ENCODE measurements at places on chromosomes 6 and 20.

- H3K36me3 ChIP-seq = no peaks in the 10 kb centered on the region
- peaks cover 3% of the 10 kb centered on the region for H3K4me1 ChIP-seq
- no peak for DNase-seq
- no peak overlapping the region for H3K4me3 ChIP-seq
- H3K27me3 ChIP-seq = peaks cover 36% of the 10 kb centered on the region
Observed at GRCh38 chr20:47982574-47983360, 197.5 kb upstream of the SULF2 start.

- DNase-seq = no peak
- no peak overlapping the region for H3K27ac ChIP-seq
- H3K36me3 ChIP-seq = no peaks in the 10 kb centered on the region
- no peaks in the 10 kb centered on the region for H3K27me3 ChIP-seq
Observed at GRCh38 chr6:29744131-29744530, 20.9 kb downstream of the HLA-F start.

DNA sequence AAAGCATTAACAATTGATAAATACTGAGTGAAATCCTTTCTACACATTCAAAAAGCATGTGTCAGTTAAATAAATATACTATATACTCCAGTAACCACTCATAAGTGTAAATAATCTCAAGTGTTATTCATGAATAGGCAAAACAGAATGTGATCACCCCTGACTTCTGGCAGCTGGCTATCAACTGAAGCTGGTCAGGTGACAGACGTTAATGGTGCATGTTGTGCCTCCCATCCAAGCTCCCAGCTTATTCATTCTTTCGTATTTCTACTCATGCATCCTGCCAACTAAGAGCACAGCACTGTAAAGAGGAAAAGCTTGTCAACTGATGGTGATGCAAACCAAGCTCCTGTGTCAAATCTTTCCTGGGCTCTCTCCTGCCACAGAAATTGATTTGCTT, 7.7 kb downstream of the PSMB1 start:
- no peaks in the 10 kb centered on the region for H3K27me3 ChIP-seq
- H3K4me1 ChIP-seq = no peaks in the 10 kb centered on the region
- peaks cover 12% of the 10 kb centered on the region for H3K36me3 ChIP-seq
- DNase-seq = peak; percentile 50
- no peak overlapping the region for H3K27ac ChIP-seq

- H3K27ac ChIP-seq = no peak overlapping the region
- no peak for DNase-seq
- no peaks in the 10 kb centered on the region for H3K36me3 ChIP-seq
Observed at GRCh38 chr20:60648556-60648955, 603.5 kb upstream of the CDH4 start.

- no peaks in the 10 kb centered on the region for H3K36me3 ChIP-seq
- no peaks in the 10 kb centered on the region for H3K4me1 ChIP-seq
- no peak overlapping the region for H3K27ac ChIP-seq
- peak; percentile 66 for DNase-seq
- peaks cover 38% of the 10 kb centered on the region for H3K27me3 ChIP-seq
- no peak overlapping the region for H3K4me3 ChIP-seq
Observed at GRCh38 chr6:110053395-110054240, 75.5 kb downstream of the GPR6 start.

- no peak overlapping the region for H3K27ac ChIP-seq
- H3K27me3 ChIP-seq = no peaks in the 10 kb centered on the region
Observed at GRCh38 chr6:117138425-117138824, 126.9 kb upstream of the VGLL2 start.

GRCh38 chr6:18153311-18153703, 1.6 kb downstream of the TPMT start:
- H3K27ac ChIP-seq = no peak overlapping the region
- DNase-seq = no peak
- H3K4me3 ChIP-seq = no peak overlapping the region

DNA sequence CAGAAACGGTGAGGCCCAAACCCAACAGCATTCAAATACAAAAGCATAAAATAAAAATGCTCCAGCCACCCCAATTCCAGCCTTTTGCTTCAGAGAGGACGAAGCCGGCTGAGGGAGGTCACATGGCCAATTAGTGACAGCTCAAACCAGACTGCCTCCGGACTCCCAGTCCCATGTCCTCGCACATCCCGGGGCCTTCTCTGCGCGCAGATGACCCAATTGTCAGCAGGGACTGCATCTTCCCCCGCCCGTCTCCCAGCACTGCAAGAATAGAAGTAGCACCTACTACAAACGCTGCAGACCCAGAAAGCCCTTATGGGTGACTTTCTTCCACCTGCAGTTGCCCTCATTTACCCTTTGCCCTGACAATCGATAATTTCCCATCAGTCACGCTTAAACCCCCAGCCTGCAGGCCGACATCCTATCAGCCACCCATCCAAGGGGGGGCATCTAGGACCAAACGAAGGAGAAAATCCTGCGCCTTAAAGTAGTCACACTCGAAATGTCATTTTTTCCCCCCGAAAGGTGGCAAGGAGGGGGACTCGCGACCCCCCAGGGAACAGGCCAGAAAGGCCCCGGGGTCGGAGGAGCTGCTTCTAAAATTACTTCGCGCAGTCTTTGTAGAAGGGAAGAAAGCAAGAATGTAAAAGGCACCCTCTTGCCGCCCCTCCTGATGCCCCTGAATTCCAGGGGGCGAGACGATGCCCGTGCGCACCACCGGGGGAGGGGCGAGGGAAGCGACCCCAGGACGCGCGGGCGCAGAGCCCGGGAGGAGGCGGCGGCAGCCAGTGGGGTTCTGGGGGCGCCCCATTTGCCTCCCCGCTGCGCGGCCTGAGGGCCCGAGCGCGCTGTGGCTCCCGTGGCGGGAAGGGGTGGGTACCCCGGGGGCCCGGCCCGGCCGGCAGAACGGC, 792 bp downstream of the SLC23A2 start:
- H3K27me3 ChIP-seq = no peaks in the 10 kb centered on the region
- H3K4me1 ChIP-seq = peaks cover 10% of the 10 kb centered on the region
- DNase-seq = peak; percentile 30
- H3K27ac ChIP-seq = no peak overlapping the region
- H3K36me3 ChIP-seq = no peaks in the 10 kb centered on the region
- peak overlapping the region; percentile 84 for H3K4me3 ChIP-seq

DNA sequence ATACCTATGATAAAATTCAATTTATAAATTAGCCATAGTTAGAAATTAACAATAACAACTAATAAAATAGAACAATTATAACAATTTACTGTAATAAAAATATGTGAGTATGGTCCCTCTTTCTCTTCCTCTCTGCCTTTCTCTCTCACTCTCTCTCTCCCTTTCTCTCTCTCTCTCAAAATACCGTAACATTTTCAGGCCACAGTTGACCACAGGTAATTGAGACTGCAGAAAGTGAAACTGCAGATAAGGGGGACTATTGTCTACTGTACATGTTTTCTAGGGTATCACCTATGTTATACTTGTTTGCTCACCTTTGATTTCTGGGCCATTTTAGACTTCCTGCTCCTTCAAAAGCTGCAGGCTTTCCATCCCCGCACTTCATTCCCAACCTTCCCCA, 46.8 kb downstream of the LY86 start:
- no peaks in the 10 kb centered on the region for H3K4me1 ChIP-seq
- H3K36me3 ChIP-seq = no peaks in the 10 kb centered on the region
- peaks cover 4% of the 10 kb centered on the region for H3K27me3 ChIP-seq

GRCh38 chr20:58503668-58504067, 11.5 kb downstream of the APCDD1L start:
- H3K4me3 ChIP-seq = no peak overlapping the region
- no peak overlapping the region for H3K27ac ChIP-seq
- H3K36me3 ChIP-seq = no peaks in the 10 kb centered on the region
- H3K27me3 ChIP-seq = peaks cover 21% of the 10 kb centered on the region

- no peak overlapping the region for H3K4me3 ChIP-seq
- no peak for DNase-seq
- H3K36me3 ChIP-seq = no peaks in the 10 kb centered on the region
- peaks cover 41% of the 10 kb centered on the region for H3K27me3 ChIP-seq
- H3K27ac ChIP-seq = no peak overlapping the region
- H3K4me1 ChIP-seq = no peaks in the 10 kb centered on the region
Observed at GRCh38 chr20:62759981-62760431, 36.3 kb upstream of the MRGBP start.

DNA sequence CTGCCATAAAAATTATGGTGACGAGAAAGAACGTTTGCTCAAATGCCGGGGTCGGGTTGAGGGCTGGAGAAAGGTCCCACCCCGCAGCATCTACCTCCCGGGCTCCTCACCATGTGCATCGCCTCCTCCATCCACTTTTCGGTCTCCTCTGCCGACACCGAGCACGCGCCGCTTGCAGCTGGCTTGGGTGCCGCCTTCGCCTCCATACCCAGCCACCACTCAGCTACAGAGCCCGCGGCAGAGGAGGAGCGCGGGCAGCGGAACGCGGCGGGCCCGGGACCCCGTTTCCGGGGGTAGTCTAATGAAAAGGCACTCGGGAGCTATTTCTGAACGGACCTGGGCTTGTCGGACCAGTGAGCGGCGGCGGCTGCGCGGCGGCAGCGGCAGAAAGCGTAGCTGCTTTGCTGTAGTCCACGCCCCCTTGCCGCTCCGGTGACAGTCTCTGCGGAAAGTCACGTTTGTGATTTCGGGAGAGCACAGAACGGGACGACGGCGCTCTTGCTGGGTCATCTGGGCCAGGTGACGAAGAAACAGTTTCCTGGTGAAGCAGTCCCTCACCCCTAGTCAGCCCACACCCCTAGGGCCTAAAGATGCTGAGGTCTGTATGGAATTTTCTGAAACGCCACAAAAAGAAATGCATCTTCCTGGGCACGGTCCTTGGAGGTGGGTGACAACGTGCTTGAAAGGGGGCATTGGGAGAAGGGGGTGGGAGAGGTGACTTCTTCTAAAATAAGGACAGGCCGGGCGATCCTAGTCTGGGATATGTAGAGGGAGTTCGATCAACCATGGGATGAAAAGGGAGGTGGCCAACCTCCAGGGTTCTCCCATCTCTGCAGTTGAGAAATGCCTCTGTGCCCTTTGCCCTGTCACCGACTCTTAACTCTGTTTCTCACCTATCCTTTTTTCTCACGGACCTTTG, at the start of the genes ADAT2 and PEX3:
ADAT2 (minus strand) TSS at position 243 of the 919 bp plus-strand sequence; CDS start at position 206, 37 bp downstream.
PEX3 (plus strand) TSS at position 353 of the 919 bp plus-strand sequence; CDS start at position 591, 238 bp downstream.
- H3K4me1 ChIP-seq = no peaks in the 10 kb centered on the region
- H3K36me3 ChIP-seq = no peaks in the 10 kb centered on the region
- peak within 1 kb of the TSS; percentile 90 for H3K4me3 ChIP-seq
- peak within 1 kb of the TSS; percentile 56 for H3K27ac ChIP-seq

GRCh38 chr6:56659721-56660380, 17.2 kb upstream of the DST start:
- H3K4me1 ChIP-seq = peaks cover 5% of the 10 kb centered on the region
- no peaks in the 10 kb centered on the region for H3K27me3 ChIP-seq
- peak overlapping the region; percentile 35 for H3K27ac ChIP-seq
- H3K36me3 ChIP-seq = peaks cover 19% of the 10 kb centered on the region

DNA sequence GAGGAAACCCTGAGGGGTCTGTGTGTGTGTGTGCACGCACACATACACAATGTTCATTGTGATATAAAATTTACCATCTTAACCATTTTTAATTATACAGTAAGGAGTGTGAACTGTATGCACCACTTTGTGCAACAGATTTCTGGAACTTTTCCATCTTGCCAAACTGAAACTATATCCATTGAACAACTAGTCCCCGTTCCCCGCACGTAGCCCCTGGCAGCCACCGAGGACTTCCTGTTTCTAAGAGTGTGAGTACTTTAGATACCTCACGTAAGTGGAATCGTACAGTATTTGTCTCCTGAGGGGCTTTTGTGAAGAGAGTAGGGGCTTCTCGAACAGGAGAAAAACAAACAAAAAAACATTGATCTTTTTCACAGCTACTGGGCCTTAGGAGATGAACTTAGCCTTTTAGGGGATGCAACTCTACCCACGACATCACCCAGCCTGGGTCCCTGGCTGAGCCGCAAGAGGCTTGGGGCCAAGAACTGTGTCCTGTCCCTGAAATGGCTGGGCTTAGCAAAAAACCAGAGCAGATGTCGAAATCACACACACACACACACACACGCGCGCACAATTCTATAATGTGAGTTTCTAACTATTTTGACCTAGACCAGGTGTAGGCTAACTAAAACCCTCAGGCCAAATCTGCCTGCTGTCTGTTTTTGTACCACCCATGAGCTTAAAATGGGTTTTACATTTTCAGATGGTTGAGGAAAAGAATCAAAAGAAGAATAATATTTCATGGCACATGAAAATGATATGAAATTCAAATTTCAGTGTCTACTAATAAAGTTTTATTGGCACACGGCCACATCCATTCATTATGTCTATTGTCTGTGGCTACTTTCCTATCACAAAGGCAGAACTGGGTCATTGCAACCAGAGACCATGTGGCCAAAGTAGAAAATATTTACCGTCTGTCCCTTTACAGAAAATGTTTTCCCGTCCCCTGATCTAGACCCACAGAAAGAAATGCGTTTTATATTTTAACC, 144.2 kb downstream of the EYA2 start:
- H3K27ac ChIP-seq = no peak overlapping the region
- H3K4me3 ChIP-seq = peak overlapping the region; percentile 52

DNA sequence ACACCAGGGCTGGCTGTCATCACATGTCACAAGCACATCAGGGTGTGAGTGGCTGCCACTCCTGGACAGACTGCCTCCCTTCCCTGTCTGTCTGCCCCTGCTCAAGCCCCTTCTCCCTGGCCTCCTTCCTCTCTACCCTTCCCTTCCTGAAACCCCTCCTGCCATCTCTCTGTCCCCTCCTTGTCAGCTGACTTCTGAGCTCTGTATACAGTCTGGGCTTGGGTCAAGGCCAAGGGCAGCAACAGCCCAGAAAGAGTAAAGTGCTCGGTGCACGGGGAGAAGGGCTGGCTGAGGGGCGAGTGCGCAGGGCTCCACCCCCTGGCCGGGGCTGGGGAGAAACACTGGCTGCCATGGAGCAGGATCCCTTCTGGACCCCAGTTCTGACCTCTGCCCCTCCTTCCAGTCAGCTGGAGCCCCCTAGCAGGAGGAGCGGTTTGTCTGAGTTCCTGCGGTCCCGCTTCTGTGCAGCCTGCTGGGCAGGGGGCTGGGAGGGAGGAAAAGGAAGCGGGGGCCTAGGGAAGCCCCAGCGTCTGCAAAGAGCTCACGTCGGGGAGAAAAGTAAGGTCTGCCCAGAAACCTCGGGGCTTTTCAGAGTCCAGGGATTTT, 2.0 kb downstream of the LKAAEAR1 start:
- no peaks in the 10 kb centered on the region for H3K36me3 ChIP-seq
- DNase-seq = no peak
- peaks cover 50% of the 10 kb centered on the region for H3K4me1 ChIP-seq
- H3K4me3 ChIP-seq = no peak overlapping the region
- H3K27me3 ChIP-seq = peaks cover 28% of the 10 kb centered on the region

GRCh38 chr20:1423625-1424106, 30.8 kb upstream of the FKBP1A start:
- H3K4me3 ChIP-seq = no peak overlapping the region
- peak; percentile 93 for DNase-seq
- H3K27me3 ChIP-seq = no peaks in the 10 kb centered on the region
- no peaks in the 10 kb centered on the region for H3K36me3 ChIP-seq

GRCh38 chr6:97102145-97102790, 177.7 kb downstream of the KLHL32 start:
- H3K4me3 ChIP-seq = no peak overlapping the region
- H3K4me1 ChIP-seq = no peaks in the 10 kb centered on the region
- no peak for DNase-seq

- no peaks in the 10 kb centered on the region for H3K36me3 ChIP-seq
- DNase-seq = no peak
- H3K27ac ChIP-seq = peak overlapping the region; percentile 96
- peaks cover 96% of the 10 kb centered on the region for H3K4me1 ChIP-seq
- H3K27me3 ChIP-seq = no peaks in the 10 kb centered on the region
- H3K4me3 ChIP-seq = no peak overlapping the region
Observed at GRCh38 chr20:62358171-62359042, 8.7 kb downstream of the LAMA5 start.

- no peak for DNase-seq
- no peaks in the 10 kb centered on the region for H3K36me3 ChIP-seq
- H3K4me1 ChIP-seq = no peaks in the 10 kb centered on the region
- no peaks in the 10 kb centered on the region for H3K27me3 ChIP-seq
Observed at GRCh38 chr20:42366626-42367025, 748.4 kb upstream of the CHD6 start.
